ENCODE measurements at places on chromosomes 3 and 15.
A peak's percentile ranks its signal among the peaks of the same experiment; 100 is the strongest.

- peak; percentile 91 for DNase-seq
These were observed at the start of gene RPL22L1 for GRCh38 chr3:170869645-170870593. TSS of gene RPL22L1 (minus strand) at chr3:170870195. CDS start at chr3:170870167, 28 bp downstream.

GRCh38 chr15:82999905-83000671 is 11.4 kb downstream of the C15orf40 start:
- DNase-seq, result peak; percentile 59

GRCh38 chr15:101712078-101712477 is 12.2 kb downstream of the TARS3 start:
- DNase-seq, result no peak

DNA sequence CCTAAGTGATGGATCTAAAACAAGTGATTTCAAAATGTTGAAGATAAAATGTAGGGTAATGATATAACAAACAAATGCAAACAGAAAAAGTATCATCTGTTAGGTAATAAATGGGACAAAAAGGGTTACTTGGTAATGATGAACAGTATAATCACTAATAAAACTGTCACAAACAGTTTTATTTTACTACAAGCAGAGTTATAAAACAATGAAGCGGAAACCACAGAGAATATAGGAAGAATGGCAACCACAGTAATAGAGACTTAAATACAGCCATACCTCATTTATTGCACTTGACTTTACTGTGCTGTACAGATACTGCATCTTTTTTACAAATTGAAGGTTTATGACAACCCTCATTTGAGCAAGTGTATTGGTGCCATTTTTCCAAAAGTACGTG is 52.8 kb downstream of the HERC1 start:
- no peak for DNase-seq

GRCh38 chr3:98972155-98972554 is 70.7 kb upstream of the DCBLD2 start:
- DNase-seq, result no peak

GRCh38 chr3:129346695-129347457 is 68.2 kb downstream of the HMCES start:
- DNase-seq, result no peak

- no peak for DNase-seq
These were observed 157.3 kb upstream of the LPP start for GRCh38 chr3:187996609-187997008.

All from HEK293T (cell line).